IPS DF 19.7 (cell line): ENCODE measurements at places on chromosomes 5 and 9.
A peak's percentile ranks its signal among the peaks of the same experiment; 100 is the strongest.

GRCh38 chr5:110738503-110738811 lies 350 bp upstream of the SLC25A46 start:
- DNase-seq = no peak

DNA sequence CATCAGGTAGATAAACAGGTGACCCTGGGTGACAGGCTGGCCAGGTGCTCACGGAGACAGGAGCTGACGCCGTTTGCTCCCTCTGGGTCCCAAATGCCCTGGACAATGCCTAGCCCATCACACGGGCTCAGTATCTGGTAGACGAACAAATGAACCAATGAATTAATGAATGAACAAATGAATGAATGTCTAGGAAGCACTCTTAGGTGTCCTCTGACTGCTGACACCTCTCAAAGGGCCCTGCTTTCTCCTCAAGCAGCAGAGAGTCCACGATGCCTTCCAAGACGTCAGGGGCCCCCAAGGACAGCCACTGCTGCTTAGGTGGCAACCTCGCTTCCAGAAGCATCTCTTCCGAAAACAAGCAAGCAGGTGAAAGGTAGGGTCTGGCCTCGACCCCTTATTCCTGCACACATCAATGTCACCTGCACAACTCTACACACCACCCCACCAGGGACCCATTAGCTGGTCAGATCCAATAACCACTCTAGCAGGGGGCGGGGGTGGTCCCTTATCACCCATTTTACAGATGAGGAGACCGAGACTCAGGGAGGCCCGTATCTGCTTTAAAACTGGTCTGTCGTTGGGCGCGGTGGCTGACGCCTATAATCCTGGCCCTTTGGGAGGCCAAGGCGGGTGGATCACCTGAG lies 45.2 kb downstream of the VAV2 start:
- DNase-seq = no peak

GRCh38 chr5:6391151-6391550 lies 12.8 kb upstream of the MED10 start:
- DNase-seq = no peak

- no peak for DNase-seq
Observed at GRCh38 chr9:131709771-131710431, 30.0 kb downstream of the RAPGEF1 start.

GRCh38 chr5:107867266-107867665 lies 196.5 kb upstream of the EFNA5 start:
- DNase-seq = no peak

DNA sequence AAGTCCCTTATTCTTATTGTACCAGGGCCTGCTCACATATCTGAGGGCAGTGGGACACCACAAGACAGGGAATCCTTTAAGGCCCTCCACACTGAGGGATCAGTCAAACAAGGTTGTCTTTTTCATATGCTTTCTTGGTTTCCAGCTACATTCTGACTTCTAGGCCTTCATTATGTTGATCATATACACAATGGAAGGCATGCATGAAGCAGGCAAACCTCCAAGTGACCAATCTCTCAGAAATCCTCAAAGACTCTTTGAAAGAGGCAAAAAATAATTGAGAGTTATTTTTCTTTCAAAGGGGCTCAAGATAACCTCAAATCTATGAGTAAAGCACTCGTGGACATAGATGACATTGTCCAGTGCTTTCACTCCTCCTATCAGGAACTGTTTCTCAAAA lies 1195.9 kb upstream of the ACO1 start:
- DNase-seq = no peak

GRCh38 chr9:23849379-23850035 lies 23.5 kb upstream of the ELAVL2 start:
- no peak for DNase-seq

- DNase-seq = peak; percentile 70
Observed at GRCh38 chr5:80184235-80185023, 71.4 kb downstream of the SERINC5 start.

DNA sequence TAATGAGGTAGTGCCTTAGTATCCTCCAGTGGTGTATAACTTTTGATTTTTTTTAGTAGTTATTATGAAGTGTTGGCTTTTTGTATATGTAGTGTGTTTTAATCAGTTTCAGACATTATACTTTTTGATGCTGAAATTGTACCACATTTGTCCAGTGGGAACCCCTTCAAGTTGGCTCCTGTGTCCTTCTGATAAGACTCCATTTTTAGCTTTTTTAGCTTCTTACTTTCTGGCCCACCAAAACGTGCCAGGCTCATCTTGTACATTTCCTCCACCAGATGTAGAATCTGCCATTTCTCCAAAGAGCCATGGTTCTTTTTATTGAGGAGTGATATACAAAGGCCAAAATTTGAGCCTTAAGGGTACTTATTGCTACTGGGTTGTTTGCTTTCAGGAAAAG lies 84.4 kb downstream of the PBX3 start:
- DNase-seq = no peak

DNA sequence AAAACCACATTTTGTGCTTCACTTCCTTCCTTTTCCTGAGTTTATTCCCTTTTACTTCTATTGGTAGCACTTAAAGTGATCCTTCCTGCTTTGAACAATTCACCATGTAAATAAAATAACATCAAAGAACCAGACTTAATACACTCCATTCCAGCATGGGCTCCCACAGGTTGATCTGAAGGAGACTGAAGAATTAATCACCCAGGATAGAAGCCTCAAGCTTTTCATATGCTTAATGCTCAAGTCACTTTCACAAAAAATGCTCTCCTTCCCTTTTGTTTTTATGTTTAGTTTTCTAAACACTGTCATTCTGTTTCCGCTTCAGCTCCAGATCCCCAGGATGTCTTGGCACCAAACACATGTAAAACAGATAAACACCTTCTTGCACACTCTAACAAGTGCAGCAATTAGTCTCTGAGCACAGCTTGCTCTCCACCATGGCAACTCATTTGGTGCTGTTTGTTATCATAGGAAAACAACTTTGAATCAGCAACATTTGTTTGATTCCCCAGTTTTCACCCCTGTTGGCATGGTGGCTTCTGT lies 37.0 kb downstream of the DMRTA1 start:
- peak; percentile 42 for DNase-seq

GRCh38 chr5:95760273-95761191 lies 29.4 kb downstream of the RHOBTB3 start:
- DNase-seq = no peak

DNA sequence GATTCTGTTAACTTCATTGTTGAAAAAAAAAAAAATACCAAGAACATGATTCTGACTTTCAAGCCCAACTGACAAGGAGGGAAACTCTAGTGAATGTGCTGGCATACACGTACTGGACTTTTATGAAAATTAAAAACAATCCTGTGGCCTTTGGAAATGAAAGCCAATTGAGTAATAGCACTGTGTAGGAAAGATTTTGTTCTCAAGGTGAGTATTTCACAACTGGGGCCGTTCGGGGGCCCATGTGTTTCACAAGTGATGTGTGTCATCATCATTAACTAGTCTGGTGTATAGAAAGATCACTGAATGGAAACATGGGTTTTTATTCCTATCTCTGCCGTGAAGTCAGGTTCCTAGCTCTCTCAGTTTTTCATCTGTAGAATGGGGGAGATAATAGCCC lies 605.0 kb upstream of the CLINT1 start:
- no peak for DNase-seq

GRCh38 chr5:31770998-31771397 lies 132.1 kb downstream of the PDZD2 start:
- no peak for DNase-seq

DNA sequence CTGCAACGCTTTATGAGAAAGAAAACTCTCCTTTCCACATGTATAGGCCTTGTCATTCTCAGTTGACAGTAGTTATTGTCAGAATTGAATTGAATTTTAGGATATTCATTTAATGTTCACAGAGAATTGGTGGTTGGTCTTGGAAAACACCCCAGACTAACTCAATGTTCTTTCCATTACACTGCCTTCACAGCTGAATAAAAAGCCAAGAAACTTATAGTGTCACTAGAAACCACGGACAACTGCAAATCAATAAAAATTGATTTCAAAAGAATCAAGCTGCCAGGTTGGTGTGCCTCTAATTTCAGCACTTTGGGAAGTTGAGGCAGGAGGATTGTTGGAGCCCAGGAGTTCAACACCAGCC lies 38.9 kb upstream of the IQGAP2 start:
- no peak for DNase-seq

DNA sequence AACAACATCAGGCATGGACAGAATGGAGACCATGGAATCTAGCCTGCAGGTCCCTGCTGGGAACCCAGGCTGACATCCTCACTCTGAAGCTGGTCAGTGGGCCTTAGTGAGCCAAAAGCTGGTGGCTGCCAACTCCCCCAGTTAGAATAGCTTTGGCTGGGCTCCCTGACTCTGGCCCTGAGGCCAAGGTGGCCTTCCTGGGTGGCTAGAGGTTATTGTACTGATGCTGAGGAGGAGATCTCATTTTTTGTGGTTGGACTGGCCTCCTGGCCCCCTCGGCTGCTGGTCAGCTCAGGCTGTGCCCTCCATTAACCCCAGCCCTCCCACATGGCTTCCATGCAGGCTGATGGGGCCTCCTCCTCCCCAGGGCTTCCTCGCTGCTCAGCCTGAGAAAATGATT lies 101.2 kb upstream of the PANK3 start:
- no peak for DNase-seq

- DNase-seq = no peak
Observed at GRCh38 chr9:27356446-27356845, 59.5 kb upstream of the EQTN start.

- no peak for DNase-seq
Observed at GRCh38 chr5:171476701-171477100, 57.3 kb downstream of the FGF18 start.

- no peak for DNase-seq
Observed at GRCh38 chr5:56985936-56986625, 34.2 kb upstream of the MIER3 start.

DNA sequence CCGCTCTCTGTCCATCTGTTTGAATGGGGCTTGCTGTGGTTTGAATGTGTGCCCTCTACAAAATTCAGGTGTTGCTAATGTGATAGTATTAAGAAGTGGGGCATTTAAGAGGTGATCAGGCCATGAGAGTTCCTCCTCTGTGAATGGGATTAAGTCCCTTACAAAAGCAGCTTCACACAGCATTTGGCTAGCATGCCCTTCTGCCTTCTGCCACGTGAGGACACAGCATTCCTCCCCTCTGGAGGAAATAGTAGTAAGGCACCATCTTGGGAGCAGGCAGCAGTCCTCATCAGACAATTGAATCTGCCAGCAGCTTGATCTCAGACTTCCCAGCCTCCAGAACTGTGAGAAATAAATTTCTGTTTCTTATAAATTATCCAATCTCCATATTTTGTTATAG lies 540.2 kb downstream of the CSNK1G3 start:
- no peak for DNase-seq

GRCh38 chr9:15867334-15867733 lies 314.5 kb downstream of the CCDC171 start:
- no peak for DNase-seq

DNA sequence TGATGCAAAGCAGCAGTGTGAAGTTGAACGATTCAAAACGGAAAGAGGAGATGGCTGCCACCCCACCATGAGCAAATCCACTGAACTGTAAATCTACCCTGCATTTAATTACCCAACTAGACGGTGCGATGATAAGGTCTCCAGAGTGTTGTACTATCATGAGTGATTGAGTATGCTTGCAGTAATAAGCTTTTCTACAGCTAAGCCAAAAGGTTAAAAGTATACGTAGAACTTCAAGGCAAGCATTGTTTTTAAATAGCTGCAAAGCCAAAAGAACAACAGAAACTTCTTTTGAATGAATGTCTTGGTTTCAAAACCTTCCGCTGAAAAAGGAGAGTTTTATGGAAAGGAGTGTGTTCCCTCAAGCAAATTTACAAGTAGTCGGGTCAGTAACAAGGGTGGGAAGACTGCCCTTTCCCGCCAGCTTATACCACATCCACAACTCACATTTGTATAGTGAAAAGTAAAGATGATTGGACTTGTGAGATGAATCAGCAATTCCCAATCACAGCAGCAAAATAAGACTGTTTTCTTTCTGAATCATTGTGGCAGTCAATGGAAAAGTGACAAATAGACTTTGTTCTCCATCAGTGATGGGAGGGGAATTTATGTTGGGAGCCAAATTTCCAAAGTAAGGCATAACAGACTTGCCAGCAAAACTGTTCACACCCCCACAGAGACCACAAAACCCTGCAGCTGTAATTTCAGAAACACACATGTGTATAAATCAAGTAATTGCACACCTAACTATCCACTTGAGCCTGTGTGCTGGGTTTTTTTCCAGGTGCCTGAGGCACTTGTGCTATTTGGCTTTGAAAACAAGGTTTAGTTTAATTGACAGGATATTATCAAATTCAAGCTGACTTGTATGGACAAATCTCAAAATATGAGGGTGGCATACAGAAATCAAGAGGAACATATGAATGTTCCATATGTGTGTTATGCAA lies 407.7 kb upstream of the GRAMD2B start:
- DNase-seq = no peak

DNA sequence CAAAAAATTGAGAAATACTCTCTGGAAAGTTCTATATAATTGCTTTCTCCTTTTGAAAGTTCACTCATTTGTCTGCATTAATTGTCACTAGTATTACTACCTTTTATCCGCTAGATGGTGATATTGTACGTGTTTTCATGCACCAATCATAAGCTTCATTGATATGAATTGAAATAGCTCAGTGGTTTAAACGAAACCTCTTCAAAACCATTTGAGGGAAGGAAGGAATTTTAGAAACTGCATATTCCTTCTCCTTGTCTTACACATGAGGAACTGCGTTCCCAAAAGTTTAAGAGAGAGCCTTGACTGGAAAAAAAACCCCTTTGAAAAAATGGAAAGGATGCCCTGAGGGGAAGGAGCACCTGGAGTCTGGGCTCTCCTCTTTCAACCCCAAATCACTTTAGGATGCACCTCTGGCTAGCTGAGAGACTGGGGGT lies 98.6 kb downstream of the YTHDC2 start:
- no peak for DNase-seq

- no peak for DNase-seq
Observed at GRCh38 chr5:71533615-71534014, 53.5 kb upstream of the MCCC2 start.

- DNase-seq = no peak
Observed at GRCh38 chr9:136808075-136808805, 492 bp downstream of the RABL6 start.

- no peak for DNase-seq
Observed at GRCh38 chr5:84872768-84873167, 488.1 kb upstream of the EDIL3 start.

DNA sequence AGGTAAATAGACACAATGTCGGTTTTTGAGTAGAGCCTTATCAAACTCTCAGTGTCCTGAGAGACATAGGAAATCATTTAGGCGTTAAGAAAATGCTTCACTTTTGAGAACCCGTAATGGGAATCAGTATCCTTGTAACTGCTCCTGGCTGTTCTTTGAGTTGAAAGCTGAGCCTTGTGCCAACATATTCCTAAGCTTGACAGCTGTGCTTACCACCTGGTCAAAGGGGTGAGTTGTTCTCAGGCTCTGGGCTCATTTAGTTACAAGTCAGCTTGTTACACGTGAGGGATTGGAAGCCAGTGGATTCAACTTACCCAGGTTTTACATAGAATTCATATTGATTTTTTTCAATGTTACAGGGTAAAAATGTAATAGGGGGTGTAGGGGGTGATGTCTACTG lies 145.9 kb downstream of the GABRB2 start:
- no peak for DNase-seq

- no peak for DNase-seq
Observed at GRCh38 chr5:110681109-110681508, 45.4 kb downstream of the TMEM232 start.

- DNase-seq = no peak
Observed at GRCh38 chr9:127336506-127337352, 60.2 kb upstream of the SLC2A8 start.

- no peak for DNase-seq
Observed at GRCh38 chr5:98705841-98706240, 67.6 kb upstream of the RGMB start.

GRCh38 chr5:142674531-142675469 lies 11.1 kb downstream of the FGF1 start:
- DNase-seq = no peak

- peak; percentile 35 for DNase-seq
Observed at GRCh38 chr9:135887585-135888050, 19.7 kb downstream of the CAMSAP1 start.
